PC-3 (cell line): ENCODE measurements at places on chromosomes 4 and X.

- no peaks in the 10 kb centered on the region for H3K27me3 ChIP-seq
- peaks cover 17% of the 10 kb centered on the region for H3K4me1 ChIP-seq
- H3K4me3 ChIP-seq, result no peak overlapping the region
Measured at GRCh38 chr4:19987746-19988145, 264.0 kb upstream of the SLIT2 start.

DNA sequence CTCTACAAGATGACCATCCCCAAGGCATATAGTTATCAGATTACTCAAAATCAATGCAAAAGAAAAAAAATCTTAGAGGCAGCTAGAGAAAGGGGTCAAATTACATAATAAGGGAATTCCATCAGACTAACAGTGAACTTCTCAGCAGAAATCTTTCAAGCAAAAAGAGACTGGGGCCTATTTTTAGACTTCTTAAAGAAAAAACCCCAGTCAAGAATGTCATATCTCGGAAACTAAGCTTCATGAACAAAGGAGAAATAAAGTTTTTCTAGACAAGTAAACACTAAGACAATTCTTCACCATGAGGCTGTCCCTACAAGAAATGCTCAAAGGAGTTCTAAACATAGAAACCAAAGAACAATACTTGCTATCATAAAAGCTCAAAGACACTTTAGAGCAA, 51.7 kb downstream of the RAB28 start:
- DNase-seq, result no peak
- H3K4me1 ChIP-seq, result no peaks in the 10 kb centered on the region
- no peaks in the 10 kb centered on the region for H3K36me3 ChIP-seq
- no peak overlapping the region for H3K27ac ChIP-seq

DNA sequence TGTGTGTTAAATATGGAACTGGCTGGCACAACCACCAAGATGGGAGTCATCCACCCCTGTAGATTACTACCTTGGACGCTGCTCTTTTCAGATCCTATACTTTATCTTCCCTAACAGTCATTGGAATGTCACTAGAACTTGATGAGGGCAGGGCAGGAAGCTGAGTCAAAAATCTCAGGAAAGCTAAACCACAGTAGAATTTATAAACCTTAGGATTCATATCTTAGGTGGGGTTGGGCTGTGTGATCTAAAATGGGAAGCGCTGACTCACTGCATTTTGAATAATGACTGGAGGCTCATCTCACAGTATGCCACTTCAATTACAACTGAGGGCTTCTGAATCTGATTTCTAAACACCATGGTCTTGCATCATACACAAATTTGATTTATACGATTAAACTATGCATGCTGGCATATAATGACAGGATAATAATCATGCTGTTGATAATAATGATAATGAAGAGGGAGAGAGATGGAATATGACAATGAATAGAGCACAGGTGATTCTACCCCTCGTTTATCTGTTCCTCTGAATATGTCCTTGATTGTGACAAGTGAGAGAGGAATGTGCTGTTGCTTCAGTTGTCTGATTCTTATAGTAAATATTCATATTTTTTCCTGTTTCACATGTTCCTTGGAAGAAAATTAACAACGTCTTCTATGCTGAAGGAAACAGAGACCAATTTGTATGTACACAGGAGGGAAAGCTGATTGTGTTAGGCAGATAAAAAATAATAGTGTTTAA, 270.3 kb upstream of the HS3ST1 start:
- peak overlapping the region; percentile 20; the same call in 1 of the 2 replicates for H3K4me3 ChIP-seq
- H3K27me3 ChIP-seq, result no peaks in the 10 kb centered on the region
- peaks cover 58% of the 10 kb centered on the region for H3K4me1 ChIP-seq
- H3K36me3 ChIP-seq, result no peaks in the 10 kb centered on the region
- peak overlapping the region; percentile 95 for H3K27ac ChIP-seq

DNA sequence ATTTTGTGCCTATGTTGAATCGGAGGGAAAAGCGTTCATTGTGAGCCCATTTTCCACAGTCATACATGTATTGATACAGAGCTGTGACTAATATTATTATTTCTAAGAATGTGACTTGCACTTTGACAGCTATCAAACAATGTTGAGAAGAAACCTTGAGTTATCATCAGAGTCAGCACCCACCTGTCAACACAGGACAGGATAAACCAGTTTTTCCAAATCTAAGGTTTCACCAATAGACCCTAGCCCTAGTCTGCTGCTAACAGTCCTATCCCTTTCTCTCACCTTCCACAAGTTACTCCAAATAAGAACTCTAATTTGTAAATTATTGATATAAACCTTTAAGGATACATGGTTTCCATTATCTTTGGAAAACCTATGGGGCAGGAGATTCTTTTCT, 47.7 kb upstream of the DHX15 start:
- peak; percentile 59 for DNase-seq
- H3K27ac ChIP-seq, result no peak overlapping the region
- H3K27me3 ChIP-seq, result no peaks in the 10 kb centered on the region
- H3K36me3 ChIP-seq, result no peaks in the 10 kb centered on the region

DNA sequence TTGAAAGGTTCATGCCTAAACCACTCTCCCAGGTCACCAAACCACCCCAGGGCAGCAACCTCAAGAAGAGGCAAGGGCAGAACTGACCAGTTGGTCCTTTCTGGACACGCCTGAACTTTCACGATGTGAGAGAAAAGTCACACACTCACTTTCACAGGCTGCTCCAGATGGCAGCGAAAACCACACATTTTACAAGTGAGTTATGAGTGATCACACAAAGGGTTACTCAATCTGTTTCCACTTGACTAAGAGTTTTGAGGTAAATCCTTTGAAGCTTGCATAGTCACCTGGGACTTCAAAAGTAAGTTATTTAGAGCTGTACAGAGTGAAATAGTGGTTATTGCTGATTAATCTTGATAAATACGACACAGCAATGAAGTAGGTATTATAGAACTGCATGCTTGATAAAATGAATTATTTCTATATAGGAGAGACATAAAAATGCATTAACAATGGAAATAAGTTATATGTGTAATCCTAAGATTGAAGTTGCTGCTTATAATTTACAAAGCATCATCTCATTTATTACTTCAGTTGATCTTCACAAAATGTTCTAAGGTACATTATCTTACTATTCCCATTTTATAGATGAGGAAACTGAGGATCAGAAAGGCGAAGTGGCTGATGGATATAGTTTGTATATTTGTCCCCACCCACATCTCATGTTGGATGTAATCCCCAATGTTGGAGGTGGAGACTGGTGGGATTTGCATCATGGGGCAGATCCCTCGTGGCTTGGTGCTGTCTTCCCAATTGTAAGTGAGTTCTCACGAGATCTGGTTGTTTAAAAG, 103.0 kb upstream of the KLF3 start:
- H3K4me3 ChIP-seq, result no peak overlapping the region
- no peaks in the 10 kb centered on the region for H3K36me3 ChIP-seq
- H3K27me3 ChIP-seq, result no peaks in the 10 kb centered on the region

GRCh38 chr4:178856139-178856800, 1414.0 kb upstream of the AGA start:
- DNase-seq, result no peak
- H3K4me1 ChIP-seq, result no peaks in the 10 kb centered on the region
- H3K27ac ChIP-seq, result no peak overlapping the region
- H3K36me3 ChIP-seq, result no peaks in the 10 kb centered on the region

DNA sequence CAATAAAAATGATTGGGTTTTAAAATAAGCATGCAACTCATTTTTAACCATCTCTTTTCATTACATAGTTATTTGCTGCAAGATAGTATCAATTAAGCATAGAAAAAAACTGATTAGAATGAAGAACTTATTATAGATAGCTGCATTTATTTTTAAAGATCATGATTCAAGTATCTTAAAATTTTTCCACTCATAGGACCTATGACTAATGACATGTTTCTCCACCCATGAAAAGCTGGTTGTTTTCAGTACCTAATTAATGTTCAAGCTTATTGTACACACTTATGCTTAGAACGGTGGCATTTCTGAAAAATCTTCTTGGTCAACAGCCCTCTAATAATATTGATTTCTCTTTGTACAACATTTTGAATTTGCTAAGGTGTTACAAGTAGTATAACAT, 193.5 kb upstream of the PITX2 start:
- H3K4me3 ChIP-seq, result no peak overlapping the region
- no peak overlapping the region for H3K27ac ChIP-seq
- H3K36me3 ChIP-seq, result no peaks in the 10 kb centered on the region
- H3K4me1 ChIP-seq, result no peaks in the 10 kb centered on the region

DNA sequence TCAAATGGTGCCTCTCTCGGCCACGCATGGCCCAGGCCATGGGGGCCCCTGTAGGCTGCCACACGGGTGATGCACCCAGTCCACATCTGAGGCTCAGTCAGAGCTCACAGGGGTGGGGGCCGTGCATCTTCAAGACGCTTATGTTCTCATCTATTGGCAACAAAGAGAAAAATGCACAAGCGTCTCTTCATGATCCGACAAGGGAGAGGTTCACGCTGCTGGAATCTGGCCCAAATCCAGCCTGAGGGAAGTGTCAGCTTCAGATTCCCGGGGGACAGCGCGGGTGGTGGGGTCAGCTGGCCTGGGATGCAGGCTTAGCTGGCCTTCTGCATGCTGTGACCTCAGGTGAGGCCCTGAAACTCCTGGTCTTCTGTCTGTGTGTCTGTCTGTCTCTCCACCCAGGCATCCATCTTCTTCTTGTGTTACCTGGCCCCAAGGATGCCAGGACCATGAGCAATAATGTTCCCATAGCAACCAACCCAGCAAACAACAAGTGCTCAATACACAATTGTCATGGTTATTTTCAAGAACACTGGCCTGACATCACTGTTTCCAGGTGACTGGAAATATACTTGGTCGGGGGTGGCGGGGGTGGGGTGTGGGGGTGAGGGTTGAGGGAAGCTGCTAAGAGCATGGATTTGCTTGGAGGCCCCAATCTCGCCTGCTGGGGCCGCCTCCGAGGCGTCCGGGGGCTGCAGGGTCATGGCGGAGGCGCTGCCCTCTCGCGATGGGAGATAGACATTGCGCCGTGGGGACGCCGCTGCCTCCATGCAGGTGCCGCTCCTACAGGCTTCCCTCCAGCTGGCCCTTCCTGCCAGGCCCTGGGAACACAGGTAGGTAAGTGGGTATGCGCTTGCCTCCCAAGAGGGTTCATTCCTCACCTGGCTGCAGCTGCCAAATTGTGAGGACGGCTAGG, 48.3 kb downstream of the ABLIM2 start:
- no peak overlapping the region for H3K27ac ChIP-seq
- DNase-seq, result peak; percentile 40

GRCh38 chr4:70772929-70773555, 51.3 kb downstream of the RUFY3 start:
- H3K27ac ChIP-seq, result no peak overlapping the region
- no peaks in the 10 kb centered on the region for H3K27me3 ChIP-seq
- no peak overlapping the region for H3K4me3 ChIP-seq
- H3K36me3 ChIP-seq, result peaks cover 15% of the 10 kb centered on the region
- H3K4me1 ChIP-seq, result no peaks in the 10 kb centered on the region
- DNase-seq, result no peak

GRCh38 chrX:30568136-30568535, 9.4 kb downstream of the TASL start:
- no peaks in the 10 kb centered on the region for H3K27me3 ChIP-seq
- H3K4me3 ChIP-seq, result no peak overlapping the region
- H3K27ac ChIP-seq, result no peak overlapping the region
- peak; percentile 48 for DNase-seq
- no peaks in the 10 kb centered on the region for H3K36me3 ChIP-seq

DNA sequence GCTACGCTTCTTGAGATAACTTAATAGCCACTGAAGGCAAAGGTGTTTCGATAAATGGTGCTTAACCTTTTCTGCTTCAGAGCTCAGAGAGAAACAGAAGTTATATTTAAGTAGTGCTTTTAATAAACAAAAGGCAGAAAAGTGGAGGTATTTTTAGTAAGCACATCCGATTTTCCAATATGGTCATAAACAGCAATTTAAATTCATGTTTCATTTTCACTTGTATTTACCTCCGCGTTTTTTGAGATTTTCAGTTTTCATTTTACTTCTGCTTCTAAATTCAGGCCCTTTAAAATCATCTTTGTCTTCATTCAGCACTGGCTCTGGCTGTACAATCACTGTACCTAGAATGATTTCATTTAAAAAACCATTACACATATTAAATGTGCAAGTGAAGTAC, 92.4 kb downstream of the ATRX start:
- peaks cover 26% of the 10 kb centered on the region for H3K36me3 ChIP-seq
- DNase-seq, result no peak
- no peak overlapping the region for H3K27ac ChIP-seq
- no peak overlapping the region for H3K4me3 ChIP-seq

DNA sequence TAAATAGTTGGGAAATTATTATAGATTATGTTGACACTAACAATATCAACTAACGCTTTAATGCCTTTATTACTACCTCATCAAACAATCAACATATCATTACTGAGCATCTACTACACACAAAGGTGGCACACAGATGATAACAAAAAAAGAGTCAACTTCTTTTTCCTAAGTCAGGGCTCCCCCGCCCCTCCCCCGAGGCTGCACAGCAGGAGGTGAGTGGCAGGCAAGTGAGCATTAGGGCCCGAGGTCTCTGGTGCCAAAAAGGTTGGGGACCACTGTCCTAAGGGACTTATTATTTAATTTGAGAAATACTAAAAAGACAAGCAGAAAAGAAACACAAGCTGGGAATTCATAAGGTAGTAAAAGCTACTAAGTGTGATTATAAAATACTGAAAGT, 50.3 kb upstream of the MCF2 start:
- no peaks in the 10 kb centered on the region for H3K27me3 ChIP-seq
- no peaks in the 10 kb centered on the region for H3K4me1 ChIP-seq
- no peak for DNase-seq
- H3K36me3 ChIP-seq, result peaks cover 4% of the 10 kb centered on the region; the same call in 1 of the 2 replicates
- H3K4me3 ChIP-seq, result no peak overlapping the region

GRCh38 chrX:126550816-126551215, 1.8 kb downstream of the DCAF12L1 start:
- no peak overlapping the region for H3K27ac ChIP-seq
- H3K36me3 ChIP-seq, result no peaks in the 10 kb centered on the region
- no peaks in the 10 kb centered on the region for H3K27me3 ChIP-seq
- H3K4me3 ChIP-seq, result no peak overlapping the region

DNA sequence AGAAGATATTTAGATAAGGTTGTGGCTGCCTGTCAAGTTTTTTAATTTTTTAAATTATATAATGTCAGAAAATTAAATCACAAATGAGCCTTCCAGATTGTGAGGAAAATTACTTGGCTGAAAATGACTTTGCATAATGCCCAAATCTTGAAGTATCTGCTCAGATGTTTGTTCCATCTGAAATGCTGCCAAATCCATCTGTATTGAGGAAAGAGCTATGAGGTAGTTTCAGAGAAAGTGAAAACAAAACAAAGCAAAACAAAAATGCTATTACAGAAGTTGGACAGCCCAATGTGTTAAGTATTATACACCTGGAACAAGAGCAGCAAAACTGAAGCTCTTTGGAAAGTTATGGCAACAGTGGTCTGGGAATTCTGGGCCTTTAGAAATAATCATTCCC, 23.3 kb upstream of the GUCY1B1 start:
- H3K4me1 ChIP-seq, result no peaks in the 10 kb centered on the region
- no peak overlapping the region for H3K4me3 ChIP-seq
- DNase-seq, result no peak
- no peak overlapping the region for H3K27ac ChIP-seq

DNA sequence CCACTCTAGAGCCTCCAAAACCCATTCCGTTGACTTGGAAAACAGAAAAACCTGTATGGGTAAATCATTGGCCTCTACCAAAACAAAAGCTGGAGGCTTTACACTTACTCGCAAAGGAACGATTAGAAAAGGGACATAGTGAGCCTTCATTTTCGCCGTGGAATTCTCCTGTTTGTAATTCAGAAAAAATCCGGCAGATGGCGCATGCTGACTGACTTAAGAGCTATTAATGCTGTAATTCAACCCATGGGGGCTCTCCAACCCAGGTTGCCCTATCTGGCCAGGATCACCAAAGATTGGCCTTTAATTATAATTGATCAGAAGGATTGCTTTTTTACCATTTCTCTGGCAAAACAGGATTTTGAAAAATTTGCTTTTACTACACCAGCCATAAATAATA, 60.8 kb downstream of the ZNF732 start:
- no peak overlapping the region for H3K27ac ChIP-seq
- no peaks in the 10 kb centered on the region for H3K36me3 ChIP-seq
- peak; percentile 58 for DNase-seq
- no peaks in the 10 kb centered on the region for H3K4me1 ChIP-seq
